Stimulated activated CD4-positive, alpha-beta T cell treated with anti-CD3 and anti-CD28 coated beads, TNF-alpha, amount 100 ng/mL, for 24 hours (primary cell): ENCODE measurements at places on chromosomes 5 and 9.

- DNase-seq, result no peak
Measured at GRCh38 chr5:111255169-111255568, 31.0 kb downstream of the CAMK4 start.

GRCh38 chr5:155080721-155081120, 67.2 kb downstream of the KIF4B start:
- no peak for DNase-seq

DNA sequence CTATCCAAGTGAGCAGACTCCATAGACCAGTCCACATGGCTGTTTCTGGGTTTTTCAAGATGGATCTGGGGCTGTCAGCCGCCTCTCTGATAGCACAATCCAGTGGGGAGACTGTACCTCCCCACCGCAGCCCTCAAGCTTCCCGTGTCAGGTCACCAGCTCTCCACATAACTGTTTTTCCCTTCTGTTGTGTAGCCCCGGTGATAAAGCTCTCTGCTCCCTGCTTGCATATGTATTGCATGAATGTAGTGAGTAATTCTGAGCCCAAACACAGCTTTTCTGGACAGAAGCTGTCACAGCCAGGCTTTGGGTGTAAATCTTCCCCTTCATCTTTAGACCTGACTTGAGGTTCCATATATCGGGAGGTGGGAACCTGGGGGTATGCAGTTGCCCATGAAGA, 23.1 kb upstream of the CFAP157 start:
- DNase-seq, result no peak

DNA sequence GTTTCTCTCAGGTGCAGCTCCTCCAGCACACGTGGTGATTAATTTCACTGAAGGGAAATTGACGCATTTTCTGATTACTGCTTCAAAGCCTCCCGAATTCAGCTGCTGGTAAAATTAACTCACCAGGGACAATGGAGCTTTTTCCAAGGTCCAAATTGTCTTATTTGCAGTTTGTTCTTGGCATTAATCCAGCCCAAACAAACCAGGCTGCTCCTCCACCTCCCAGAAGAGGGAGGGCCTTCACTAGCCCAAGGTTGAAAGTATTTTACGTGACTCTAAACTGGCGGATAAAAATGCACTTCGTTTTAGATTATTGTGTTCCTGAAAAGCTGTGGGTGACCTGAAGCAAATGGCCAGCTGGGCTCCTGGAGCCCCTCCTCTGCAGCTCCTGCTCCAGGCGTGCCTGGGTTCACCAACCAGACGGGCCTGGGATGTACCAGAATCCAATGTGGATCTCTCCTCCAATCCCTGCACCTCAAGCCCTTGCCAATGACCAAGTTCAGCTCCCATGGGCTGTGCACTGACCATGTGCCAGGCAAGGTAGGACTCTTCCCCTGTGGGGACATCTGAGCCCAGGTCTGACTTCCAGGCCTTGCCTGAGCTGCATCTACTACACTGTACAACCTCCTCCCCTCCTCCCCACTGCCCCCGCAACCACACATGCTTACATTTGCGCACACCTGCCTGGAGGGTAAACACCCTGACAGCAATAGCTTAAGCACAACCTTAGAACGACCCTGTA, 193.4 kb downstream of the CDK5RAP2 start:
- DNase-seq, result no peak

DNA sequence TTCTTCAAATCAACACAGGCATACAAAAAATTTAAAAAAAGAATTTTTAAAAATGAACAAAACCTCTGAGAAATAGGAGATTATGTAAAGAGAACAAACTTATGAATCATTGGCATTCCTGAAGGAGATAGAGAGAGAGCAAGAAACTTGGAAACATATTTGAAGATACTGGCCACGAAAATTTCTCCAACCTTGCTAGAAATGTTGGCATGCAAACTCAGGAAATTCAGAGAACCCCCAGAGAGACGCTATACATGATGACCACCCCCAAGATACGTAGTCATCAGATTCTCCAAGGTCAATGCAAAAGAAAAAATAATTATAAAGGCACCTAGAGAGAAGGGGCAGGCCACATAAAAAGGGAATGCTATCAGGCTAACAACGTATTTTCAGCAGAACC, 472.5 kb downstream of the MTRR start:
- DNase-seq, result no peak

DNA sequence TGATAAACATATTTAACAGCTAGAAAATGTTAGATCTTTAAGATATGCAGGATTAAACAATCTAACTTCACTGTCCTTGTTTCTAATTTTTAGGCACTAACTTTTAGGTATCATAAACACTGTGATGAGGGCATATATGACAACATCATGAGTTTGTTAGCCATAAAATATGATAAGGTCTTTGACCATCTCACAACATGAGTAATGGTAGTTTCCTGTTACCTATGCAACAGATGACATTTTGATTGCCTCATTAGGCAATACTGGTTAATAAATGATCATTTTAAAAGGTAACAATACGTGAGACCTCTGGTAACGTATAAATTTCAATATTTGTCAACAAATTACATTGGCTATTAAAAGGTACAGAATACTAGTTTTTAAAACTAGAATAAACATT, 613.5 kb downstream of the PDE4D start:
- DNase-seq, result no peak

DNA sequence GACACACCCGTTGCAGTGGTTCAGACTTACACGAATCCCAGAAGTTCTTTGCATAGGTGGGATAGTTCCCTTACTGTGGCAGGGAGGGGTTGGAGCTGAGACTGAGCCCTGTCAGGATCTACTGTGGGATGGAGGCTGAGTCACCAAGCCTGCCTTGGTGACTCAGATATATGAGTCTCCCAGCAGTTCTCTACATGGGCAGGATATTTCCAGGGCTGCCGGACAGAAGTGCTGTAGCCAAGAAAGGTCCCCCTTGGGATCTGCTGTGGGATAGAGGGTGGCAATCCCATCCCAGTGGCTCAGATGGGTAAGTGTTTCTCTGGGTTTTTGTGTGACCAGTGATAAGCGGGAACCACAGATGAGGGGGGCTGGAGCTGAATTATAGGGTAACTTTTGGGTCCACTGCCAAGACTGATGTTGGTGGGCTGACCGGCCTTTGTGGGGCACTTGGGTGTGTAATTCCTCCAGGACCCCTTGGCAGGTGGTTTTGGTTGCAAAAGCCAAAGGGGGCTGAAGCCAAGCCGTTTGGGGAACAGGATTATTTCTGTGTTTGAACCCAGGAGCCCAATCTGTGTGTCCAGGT, 18.7 kb downstream of the XRCC4 start:
- no peak for DNase-seq

GRCh38 chr9:19967888-19968459, 179.1 kb upstream of the SLC24A2 start:
- no peak for DNase-seq

DNA sequence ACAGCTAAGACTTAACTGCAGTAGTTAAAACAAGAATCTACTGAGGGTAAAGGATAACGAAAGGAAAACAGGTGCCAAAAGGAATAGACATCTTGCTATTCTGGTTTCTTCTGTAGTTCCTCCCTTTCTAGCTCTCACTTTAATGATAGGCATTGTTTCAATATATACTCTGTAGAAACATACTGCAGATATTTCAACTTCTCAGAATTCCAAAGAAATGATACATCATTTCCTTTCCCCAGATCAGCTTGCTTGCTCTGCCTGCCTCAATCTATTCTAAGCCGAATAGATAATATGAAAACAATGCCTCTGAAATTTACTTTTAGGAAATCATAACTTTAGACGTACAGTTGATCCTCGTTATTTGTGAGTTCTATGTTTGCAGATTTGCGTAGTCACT, 46.3 kb downstream of the ACO1 start:
- no peak for DNase-seq

GRCh38 chr5:135140446-135141204, 106.6 kb upstream of the PITX1 start:
- no peak for DNase-seq

- DNase-seq, result no peak
Measured at GRCh38 chr9:106722051-106722753, 140.8 kb upstream of the ZNF462 start.

- DNase-seq, result no peak
Measured at GRCh38 chr5:34657274-34657921, 1.3 kb downstream of the RAI14 start.

- DNase-seq, result no peak
Measured at GRCh38 chr9:95055851-95056551, 261.5 kb downstream of the FANCC start.

DNA sequence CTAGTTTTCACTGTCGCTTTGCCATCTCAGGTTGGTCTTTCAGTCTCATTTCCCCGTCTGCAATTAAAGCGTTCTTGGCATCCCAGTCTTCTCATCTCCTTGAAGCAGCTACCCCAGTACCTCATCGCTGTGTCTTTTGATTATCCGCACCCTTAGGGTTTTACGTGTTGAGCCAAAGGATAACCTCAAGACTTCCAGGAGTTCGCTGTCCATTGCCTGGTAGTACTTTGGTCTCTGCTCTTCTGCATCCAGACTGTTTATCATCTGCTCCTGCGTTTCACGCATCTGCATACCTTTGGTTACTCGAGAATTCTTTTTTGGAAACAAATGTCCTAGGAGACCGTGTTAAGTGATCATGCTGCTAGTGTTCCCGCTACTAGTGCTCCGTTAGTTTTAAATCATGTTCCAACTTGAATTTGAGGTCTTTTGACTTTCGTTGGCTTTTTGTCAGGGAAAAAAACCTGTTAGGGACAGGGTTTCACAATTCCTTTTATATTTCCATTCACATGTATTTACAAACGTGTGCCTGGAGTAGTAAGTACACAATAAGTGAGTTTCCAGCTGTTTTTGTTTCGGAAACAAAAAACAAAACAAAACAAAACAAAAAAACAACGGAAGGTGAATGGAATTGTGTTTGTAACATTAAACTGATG, 888 bp downstream of the RABGAP1 start:
- no peak for DNase-seq

DNA sequence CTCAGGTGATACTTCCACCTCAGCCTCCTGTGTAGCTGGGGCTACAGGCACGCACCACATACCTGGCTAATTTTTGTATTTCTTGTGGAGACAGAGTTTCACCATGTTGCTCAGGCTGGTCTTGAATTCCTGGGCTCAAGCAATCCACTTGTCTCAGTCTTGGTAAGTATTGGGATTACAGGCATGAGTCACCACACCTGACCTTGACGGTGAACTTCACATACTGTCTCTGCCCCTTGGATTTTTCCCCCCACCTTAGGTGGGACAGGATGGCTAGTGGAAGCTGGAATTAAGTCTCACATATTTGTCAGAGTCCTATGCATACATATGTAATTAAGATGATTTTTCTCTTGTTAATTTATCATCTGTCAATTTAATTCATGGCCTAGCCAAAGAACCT, 20.9 kb upstream of the RFK start:
- no peak for DNase-seq

DNA sequence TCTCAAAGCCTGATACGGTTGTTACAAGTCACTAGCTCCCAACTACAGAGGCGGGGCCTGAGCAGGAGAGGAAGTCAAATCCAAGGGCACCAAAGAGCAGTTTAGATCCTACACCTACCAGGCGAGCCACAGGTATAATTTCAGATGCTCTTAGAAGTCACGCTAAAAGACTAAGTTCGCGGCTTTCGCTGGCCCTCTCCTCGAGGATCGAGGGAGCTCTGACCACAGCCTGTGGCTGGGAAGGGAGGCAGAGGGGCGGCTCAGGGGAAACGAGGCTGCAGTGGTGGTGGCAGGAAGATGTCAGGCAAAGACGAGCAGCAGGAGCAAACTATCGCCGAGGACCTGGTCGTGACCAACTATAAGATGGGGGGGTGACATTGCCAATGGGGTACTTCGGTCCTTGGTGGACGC, 48.6 kb downstream of the SEMA4D start:
- DNase-seq, result no peak

- DNase-seq, result no peak
Measured at GRCh38 chr9:111066468-111066867, 28.2 kb upstream of the LPAR1 start.

DNA sequence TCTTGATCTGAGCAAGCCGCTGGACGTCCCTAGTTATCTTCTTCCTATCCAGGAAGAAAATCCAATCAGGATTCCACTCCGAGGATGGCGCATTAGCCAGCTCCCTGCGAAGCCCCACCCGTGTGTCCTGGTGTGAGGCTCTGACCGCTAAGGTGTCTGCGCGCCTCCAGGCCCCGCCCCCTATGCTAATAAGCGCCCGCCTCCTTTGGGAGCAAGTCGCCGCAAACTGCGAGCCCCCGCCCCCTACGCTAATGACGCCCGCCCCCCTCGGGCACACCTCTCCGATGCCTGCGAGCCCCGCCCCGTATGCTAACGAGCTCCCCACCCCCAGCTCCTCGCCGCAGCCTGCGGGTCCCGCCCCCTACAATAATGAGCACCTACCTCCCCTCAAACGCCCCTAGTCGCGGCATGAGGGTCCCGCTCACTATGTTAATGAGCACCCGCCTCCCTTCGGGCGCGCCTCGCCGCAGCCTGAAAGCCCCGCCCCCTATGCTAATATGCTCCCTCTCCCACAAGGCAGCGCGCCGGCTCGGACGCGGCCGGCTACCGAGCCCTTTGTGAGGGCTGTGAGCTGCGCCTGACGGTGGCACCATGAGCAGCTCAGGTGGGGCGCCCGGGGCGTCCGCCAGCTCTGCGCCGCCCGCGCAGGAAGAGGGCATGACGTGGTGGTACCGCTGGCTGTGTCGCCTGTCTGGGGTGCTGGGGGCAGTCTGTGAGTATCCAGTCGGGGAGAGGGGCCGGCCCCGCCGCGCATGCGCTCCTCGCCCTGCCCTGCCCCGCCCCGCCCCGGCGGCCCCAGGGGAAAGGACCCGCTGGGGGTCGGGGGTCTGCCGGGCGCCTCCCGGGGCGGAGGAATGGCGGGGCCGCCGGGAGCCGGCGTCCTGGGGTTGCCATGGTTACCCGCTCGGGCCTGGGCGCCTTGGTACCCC, at the start of gene CACFD1:
Gene CACFD1, plus strand, starts transcription at position 503 of the 929 bp plus-strand sequence. Its CDS starts 89 bp downstream, at position 592.
- peak; percentile 84 for DNase-seq

DNA sequence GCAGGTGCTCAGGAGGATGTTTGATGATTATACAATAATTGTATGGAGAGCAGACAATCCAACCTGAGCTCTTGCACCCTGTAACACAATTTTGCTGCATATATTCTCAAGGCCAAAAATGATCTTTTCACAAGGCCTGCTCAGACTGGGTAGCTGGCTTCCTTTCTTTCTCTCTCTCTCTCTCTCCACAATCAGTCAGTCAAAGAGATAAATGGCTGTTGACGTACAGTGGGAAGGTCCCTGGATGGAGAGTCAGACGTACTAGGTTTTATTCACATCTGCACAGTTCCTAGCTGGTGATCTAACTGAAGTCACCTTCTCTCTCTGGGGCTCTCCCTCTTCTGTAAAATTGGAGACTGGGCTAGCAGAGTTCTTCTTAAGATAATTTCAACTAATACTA, 19.8 kb downstream of the SLC36A2 start:
- no peak for DNase-seq

DNA sequence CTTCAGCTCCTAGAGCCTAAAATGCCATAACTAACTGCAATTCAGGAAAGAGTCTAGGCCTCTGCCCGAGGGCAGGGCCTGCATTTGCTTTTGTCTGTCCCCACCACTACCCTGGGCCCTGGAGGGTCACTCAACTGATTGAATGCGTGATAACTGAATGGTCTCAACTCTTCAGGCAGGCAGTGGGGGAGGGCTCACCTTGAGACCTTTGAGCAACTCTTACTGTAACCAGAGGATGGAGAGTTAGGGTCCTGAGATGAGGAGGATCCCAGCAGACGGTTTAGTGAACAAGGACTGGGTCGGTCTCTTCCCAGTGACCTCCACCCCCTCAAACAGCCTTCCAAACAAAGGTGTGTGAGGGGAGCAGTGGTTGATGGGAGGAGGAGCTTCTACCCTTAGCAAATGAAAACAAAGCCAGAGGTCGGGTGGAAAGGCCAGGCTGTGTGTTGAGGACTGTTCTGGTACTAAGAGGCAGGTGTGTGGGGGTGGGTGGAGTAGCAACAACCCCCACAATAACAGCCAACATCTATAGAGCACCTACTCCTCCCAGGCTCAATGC, 59.4 kb downstream of the CXXC5 start:
- DNase-seq, result no peak

- DNase-seq, result no peak
Measured at GRCh38 chr5:169044962-169045361, 256.0 kb downstream of the SLIT3 start.
